ENCODE measurements at places on chromosomes 11 and 22.

DNA sequence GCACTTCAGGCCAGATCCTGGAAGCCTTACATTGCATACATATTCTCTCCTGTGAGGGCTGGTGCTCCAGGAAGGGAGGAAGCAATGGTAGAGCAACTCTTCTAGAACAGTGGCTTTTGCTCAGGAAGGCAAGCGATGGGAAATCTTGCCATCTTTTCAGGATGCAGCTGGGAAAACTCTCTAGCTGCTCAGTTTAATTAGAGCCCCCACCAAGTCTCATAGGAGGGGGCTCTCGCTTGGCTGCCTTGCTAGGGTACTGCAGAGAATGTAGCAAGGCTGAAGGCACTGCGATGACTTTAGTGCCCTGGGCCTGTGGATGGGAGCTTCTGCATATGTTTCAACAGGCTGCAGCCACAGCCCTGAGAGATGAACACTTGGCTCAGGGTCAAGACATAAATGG lies 357.2 kb upstream of the SYN3 start:
- DNase-seq = no peak

- DNase-seq = no peak
Measured at GRCh38 chr22:41387341-41387740, 5.6 kb downstream of the TEF start.

- DNase-seq = no peak
Measured at GRCh38 chr11:116379185-116379828, 393.5 kb downstream of the BUD13 start.

- DNase-seq = no peak
Measured at GRCh38 chr11:112543390-112543789, 282.7 kb upstream of the PLET1 start.

GRCh38 chr11:1293619-1294015 lies 15.8 kb downstream of the TOLLIP start:
- no peak for DNase-seq

GRCh38 chr11:35617687-35618496 lies at the start of gene FJX1:
FJX1 (plus strand) TSS chr11:35618460; CDS start chr11:35618637, 177 bp downstream.
- DNase-seq = no peak

GRCh38 chr11:44515048-44515447 lies 50.4 kb upstream of the CD82 start:
- DNase-seq = no peak

- DNase-seq = no peak
Measured at GRCh38 chr22:25025491-25026400, 73.2 kb downstream of the KIAA1671 start.

DNA sequence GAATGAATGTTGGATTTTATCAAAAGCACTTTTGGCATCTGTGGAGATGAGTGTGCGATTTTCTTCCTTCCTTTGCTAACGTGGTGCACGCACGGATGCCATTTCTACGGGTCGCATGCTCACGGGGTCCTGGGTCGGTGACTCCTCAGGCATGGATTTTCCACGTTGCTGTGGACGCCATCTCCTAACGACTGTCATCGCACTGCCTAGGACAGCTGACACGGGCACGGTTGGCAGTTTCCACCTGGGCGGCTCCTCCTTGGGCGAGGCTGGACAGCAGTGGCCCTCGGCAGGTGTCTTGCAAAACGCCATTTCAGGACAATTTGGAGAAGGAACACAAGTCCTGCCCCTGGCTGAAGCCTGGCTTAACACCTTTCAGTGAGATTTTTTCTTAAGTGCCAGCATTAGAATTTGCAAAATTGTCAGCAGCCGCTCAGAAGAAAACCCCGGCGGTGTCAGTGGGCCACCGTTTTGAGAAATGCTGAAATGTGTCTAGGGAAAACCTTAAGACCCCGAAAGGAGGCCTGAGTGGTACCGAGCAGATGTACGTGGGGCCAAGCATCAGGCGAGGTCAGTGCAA lies 34.7 kb upstream of the TOLLIP start:
- no peak for DNase-seq

GRCh38 chr22:50687829-50688228 lies 15.2 kb downstream of the SHANK3 start:
- DNase-seq = no peak

DNA sequence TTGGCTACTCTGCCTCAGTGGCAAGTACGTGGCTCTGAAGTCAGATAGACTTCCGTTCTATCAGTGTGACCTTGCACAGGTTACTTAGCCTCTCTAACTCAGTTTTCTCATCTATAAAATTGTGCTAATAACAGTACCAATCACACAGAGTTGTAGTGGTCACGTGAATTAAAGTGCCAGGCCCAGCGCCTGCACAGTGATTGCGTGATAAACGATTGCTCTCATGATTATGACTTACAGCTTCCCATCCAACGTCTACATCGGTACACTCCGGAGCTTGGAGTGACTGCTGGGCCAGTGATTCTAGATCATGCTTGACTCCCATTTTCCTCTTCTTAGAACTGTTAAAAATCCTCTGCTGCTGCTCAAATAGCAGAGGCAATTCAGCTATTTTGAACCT lies 221.8 kb downstream of the CEP164 start:
- DNase-seq = no peak

DNA sequence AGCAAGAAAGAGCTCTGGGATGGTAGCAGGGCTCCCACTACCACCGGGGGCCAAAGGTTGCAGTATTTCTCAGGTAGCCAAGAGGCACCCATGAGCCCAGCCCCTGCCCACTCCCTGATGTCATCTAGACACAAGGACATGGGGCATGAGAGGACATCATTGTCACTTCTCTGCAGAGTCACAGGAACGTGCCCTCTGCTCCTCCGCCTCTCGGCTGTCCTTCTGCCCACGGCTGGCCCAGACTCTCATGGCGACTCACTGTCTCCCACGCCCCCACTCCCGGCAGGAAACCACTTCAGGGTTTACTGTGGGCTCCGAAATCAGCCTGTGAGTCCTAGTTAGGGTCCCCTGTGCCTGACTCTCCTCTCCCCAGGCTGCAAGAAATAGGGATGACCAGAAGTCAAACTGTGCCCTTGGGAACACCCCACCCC lies 1.8 kb upstream of the GAL start:
- DNase-seq = no peak

GRCh38 chr11:25650319-25650718 lies 681.6 kb upstream of the ANO3 start:
- no peak for DNase-seq

- DNase-seq = no peak
Measured at GRCh38 chr22:44026630-44027511, 2.8 kb downstream of the PARVB start.

DNA sequence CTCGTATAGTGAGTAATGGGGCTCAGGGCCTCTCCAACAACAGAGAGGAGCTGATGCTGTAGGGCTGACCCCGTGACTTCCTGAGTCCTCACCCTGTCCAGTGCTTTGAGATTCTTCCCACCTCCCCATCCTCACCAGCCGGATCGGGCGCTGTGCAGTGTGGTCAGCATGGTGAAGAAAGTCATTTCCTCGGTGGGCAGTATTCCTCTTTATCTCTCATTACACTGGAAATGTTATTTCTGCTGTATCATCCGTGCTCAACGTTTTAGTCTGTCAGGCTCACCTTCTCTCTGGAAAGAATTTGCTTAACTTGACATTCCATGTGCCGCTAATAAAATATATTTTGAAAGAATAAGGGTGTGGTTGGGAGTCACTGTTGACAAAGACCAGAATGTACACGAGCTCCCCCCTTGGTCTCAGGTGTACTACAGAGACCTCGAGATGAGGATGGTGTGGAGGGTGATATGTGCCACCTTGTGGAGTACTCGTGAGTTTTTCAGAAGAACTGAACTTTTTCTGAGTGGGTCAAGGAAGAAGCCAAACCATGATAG lies 25.7 kb upstream of the SCGB1A1 start:
- DNase-seq = no peak

- DNase-seq = no peak
Measured at GRCh38 chr11:71202966-71203365, 49.4 kb downstream of the SHANK2 start.

DNA sequence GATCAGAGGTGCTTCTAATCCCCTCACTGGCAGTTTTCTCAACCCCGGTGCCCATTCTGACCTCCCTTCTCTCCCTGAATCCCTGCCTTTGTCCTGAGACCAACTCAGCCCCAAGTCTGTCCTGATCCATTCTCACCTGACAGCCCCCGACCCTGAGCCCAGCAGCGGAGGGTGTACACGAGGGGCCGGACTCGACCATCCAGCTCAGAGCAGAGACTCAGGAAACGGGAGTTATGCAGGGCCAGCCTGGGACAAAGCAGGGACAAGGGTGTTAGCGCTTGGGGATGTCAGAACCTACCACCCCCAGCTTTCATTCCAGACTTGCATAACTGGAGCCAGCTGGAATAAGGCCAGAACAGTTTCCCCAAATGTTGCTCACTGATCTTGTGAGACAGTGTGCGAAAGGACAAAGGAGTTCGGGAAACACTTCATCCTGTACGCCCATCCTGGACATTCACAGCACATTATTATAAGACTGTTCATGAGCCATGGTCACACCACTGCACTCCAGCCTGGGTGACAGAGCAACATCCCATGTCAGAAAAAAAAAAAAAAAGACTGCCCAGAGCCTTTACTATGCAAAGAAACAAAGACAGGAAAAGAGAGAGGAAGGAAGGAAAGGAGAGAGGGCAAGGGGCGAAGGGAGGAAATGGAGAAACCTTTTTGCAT lies 3.5 kb upstream of the EEF1G start:
- DNase-seq = no peak

DNA sequence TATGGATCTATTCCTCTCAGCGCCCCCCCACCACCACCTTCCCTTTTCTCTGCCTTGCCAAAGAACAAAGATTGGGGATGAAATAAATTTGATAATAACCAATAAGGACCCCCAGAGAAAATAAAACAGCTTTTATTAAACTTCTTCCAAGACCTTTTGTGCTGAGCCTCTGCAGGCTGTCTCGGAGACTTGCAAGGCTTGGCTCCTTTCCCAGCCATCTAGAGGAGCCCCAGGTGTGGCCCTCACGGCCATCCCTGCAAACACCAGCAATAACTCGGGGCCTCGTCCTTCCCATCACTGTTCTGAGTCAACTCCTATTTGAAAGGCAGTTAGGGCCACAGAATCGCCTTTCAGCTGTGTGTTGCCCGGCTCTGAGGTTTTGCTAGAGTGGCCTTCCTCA lies 51.2 kb upstream of the LMO1 start:
- no peak for DNase-seq

DNA sequence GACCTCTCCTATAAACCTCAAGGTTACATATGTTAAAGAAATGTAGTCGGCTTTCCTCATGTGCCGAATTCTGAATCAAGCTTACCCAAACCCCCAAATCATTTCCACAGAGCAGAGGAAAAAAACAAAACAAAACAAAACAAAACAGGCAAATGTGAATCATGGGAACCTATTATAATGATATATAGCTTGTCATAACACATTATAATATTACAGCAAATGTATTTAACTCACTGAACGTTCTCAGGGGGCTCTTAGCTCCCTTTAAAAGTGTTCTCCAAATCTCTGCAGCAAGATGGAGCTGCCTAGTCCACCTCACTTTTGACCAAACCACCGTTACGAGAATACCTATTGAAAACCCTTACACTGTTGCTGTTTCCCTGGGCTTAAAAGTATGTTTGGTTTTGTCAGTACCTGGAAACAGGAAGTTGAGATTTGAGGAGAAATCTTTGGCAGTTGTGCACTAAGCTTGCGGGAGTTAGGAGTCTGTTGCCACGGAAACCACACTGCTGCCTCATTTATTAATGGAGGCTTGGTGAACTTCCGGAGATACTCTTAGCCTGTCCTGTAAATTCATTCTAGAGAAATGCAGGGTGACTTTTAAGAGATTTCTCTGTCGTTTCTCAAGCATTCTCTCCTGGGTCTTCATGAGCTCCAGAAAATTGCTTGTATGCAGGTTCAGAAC lies 167.0 kb upstream of the RASSF10 start:
- DNase-seq = no peak

DNA sequence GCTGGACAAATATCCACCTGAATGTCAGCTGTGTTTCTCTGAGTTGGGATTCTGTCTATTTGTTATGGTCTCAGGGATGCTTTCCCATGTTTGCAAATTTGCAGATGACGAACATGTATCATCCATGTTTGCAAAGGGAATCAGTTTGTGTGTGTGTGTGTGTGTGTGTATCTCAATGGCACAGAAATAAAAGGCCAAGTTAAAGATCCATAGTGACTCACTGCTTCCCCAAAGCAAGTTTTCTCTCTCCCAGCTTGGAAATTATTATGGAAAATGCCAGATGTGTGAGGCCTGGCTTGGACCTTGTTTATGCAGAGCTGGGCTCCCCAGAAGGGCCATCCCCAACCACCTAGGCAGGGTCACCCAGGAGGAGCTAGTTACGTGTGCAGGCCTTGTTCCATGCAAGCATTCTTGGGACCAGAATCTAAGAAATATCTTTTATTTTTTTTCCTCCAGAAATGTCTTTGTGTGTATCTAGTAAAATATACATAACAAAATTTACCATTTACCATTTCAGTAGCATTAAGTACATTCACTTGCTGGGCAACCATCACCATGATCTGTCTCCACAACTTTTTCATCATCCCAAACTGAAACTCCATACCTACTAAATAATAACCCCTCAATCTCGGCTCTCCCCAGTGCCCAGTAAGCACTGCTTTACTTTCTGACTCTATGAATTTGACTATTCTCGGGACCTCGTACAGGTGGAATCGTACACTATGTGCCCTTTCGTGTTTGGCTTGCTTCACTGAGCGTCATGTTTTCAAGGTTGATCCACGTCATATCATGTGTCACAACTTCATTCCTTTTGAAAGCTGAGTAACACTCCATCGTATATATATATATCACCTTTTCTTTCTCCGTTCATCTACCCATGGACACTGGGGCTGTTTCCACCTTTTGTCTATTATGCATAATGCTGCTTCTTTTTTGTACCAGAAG lies 56.6 kb upstream of the WNT7B start:
- DNase-seq = no peak

DNA sequence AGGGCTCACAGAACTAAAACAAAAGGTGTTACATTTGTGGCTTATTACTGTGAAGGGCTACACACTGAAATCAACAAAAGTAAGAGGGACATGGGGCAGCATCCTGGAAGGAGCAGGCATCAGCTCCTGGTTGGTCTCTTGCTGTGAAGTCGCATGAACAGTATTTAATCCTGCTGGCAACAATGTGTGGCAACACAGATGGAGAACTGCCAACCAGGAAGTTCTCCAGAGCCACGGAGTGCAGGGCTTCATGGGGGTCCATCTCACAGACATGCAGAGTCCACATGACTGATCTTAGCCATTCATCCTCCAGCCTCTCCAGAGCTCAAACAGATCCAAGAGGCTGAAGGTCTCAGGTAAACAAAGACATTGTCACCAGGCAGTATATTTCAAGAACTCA lies 32.8 kb upstream of the FGF3 start:
- DNase-seq = no peak

DNA sequence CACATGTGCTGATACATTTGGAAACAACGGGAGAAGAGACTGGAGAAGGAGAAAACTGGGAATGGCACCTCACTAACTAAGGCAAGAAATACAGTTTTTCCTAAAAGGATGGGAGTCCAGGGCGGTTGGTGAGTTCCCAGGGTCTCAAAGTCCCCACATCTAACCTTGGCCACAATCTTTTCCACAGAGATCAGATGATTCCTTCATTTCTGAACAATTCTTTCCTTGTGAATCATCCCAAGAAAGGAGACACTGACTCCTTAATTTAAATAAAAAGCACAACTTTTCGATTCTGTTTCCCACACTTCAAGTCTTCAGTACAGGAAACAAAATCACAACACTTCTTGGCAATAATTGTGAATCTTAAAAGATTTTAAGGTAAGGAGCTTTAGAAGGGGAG lies 384.7 kb downstream of the DCDC1 start:
- no peak for DNase-seq
